ENCODE measurements at places on chromosomes 1 and 21.

- no peak for DNase-seq
Measured at GRCh38 chr1:205245096-205245495, 17.4 kb downstream of the TMCC2 start.

DNA sequence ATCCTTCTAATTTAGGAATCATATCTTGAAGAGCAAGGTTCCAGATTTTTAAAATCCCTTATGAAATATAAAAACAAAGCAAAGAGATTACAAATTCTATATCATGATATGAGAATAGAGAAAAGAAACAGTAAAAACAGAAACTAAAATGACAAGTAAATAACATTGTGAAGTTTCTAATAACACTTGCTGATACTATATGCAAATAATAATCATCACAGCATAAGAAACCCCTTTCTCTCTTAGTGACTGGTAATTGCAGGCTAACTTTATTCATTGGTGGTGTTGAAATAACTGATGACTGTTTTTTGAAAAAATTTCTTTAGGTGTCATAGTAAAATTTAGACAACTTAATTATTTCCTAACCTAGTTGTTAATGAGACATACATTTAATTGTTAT, 281.6 kb downstream of the PLA2G4A start:
- DNase-seq: no peak

DNA sequence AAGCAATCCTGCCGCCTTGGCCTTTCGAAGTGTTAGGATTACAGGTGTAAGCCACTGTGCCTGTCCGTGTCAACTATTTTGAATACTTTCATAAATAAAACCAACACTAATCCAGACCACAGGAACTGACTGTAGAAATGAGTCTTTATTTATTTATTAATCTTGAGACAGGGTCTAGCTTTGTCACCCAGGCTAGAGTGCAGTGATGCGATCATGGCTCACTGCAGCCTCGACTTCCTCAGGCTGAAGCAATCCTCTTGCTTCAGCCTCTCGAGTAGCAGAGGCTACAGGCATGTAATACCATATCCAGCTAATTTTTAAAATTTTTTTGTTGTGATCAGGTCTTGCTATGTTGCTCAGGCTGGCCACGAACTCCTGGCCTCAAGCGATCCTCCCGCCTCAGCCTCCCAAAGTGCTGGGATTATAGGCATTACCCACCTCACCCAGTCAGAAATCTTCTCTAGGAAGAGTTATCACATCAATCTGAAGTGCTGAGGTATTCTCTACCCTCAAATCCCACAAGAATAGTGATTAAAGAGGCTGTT, 21.7 kb upstream of the CPLANE2 start:
- no peak for DNase-seq

DNA sequence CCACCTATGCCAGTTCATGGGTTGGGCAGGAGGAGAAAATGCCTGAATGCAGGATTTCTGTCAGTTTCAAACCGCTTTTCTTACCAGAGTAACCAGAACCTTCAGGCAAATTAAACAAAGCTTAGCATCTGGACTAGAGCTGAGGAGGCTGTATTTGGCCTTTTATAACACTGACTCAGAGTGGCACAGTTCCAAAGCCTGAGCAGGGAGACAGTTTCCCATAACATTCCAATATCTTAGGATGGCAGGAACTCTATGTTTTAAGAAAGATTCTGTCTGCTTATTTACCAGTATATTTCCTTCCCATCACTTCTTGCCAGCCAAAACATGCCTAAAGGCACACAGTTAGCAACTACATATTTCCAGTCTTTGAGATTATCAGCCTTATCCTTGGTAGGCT, 46.8 kb downstream of the UBR4 start:
- DNase-seq: peak; percentile 15

- DNase-seq: no peak
Measured at GRCh38 chr1:8267307-8267706, 50.6 kb upstream of the SLC45A1 start.

DNA sequence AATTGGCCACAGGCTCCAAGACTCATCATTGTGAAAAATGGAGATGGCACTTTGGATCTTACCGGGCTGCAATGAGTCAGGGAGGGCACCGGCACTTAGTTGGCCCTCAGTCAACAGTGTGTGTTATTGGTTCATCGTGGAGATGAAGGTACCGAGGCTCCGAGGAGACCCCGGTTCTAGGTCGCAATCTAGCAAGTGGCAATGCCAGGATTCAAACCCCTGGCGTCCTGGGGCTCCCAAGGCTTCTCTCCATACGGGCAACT, 49.0 kb upstream of the ACOT11 start:
- DNase-seq: no peak

DNA sequence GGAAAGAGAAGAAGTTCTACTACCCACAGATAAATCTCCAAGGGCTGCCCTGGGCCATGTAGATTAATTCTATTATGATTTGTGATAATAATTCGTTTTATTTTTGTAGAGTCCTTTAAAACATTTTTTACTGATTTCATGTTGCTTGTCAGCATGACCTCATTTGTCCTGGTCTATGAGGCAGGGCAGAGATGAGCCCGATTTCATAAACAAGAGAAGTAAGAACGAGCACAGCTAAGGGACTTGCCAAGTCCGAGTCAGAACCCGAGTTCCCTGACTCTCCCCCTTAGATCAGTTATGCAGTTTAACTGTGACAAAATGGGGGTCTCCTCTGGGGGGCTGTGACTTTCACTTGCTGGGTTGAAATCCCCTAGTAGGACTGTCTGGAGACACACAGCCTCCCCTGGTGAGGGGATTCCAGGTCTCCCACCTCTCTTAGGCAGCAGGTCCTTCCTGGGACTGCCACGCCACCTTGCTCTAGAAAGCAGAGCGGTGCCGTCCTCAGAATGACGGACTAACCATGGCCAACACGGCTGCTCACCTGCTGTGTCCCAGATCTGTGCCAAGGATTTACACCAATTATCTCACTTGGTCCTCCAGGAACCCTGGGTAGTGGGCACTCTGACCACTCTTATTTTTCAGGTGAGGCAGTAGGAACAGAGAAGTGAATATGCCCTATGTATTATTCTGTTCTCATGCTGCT, 31.0 kb upstream of the SOX13 start:
- DNase-seq: no peak

GRCh38 chr1:111542187-111542586, 38.8 kb upstream of the ADORA3 start:
- DNase-seq: no peak

- DNase-seq: no peak
Measured at GRCh38 chr1:207578796-207579435, 66.0 kb upstream of the CR1L start.

- no peak for DNase-seq
Measured at GRCh38 chr1:23899070-23899469, 14.1 kb downstream of the CNR2 start.

GRCh38 chr1:181062836-181063428, 25.6 kb upstream of the IER5 start:
- DNase-seq: no peak

DNA sequence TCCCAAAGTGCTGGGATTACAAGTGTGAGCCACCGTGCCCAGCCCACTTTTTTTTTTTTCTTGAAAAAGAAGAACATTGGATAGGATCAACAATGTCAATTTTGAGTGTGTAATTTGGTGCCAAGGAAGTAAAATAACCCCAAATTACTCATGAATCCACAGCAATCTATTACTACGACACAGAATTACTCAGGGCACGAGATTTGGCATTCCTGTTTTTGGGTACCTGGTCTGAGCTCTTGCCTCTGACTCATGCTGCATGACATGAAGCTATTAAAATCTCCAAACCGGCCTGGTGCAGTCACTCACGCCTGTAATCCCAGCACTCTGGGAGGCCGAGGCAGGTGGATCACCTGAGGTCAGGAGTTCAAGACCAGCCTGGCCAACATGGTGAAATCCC, 10.4 kb downstream of the RNF19B start:
- DNase-seq: no peak

- DNase-seq: no peak
Measured at GRCh38 chr1:203557390-203557789, 63.4 kb downstream of the OPTC start.

- no peak for DNase-seq
Measured at GRCh38 chr1:185939142-185939541, 205.0 kb downstream of the HMCN1 start.

GRCh38 chr1:78280626-78281025, 210.1 kb upstream of the PTGFR start:
- DNase-seq: no peak

Measured in anterior cingulate cortex (tissue), 58 donors.